Activated CD8-positive, alpha-beta memory T cell treated with anti-CD3 and anti-CD28 coated beads, Interleukin-2, amount 50 U/mL, for 4 hours (primary cell): ENCODE measurements at places on chromosomes 16 and 17.

DNA sequence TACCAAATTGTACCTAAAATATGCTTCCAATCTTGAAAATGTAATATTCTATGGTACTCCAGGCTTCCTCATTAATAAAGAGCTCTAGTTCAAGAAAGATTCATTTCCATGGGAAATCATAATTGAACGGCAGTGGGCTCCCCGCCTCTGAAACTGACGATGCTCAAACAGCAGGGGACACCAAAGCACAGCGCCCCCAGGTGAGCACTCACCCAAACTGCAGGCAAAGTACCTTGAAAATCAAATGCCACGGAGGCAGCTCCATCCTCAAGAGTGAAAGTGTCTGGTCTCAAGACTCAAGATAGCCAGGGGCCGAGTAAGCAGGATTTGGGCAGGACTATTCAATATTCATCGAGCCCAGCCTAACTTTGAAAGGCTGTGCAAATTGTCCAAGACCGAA lies 217.4 kb upstream of the TNRC6C start:
- peak; percentile 45 for DNase-seq

DNA sequence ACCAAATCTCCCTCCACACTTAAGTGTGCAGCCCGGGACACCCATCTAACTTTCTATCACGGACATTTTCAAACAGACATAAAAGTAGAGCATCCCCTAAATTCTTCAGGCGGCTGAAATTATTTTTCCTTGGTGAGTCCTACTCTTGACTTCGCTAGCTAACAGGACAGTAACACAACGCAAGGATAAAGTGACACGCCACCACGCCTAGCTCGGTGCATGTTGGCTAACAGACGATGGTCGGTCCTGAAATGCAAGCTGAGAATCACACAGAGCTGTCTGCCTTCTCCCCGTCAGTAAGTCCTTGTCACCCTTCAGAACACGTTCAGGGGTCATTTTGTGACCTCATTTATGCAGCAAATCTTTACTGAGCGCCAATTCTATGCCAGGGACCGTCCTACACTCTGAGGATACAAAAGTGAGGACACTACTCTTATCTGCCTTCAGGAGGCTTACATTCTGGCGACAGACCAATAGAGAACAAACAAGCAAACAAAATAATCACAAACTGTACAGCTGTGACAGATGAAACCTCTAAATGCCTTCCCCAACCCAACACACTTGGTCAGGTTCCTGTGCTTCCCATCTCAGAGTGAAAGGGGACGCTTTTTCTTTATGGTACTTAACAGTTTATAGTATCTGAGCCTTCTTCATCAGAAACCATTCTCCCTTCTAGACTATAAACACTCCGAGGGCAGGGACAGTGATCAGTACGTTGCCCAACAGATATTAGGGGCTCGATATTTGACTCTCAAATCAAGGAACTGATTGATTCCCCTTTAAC lies 1.3 kb downstream of the NTAN1 start:
- no peak for DNase-seq

- no peak for DNase-seq
These were observed 30.8 kb downstream of the AXIN2 start for GRCh38 chr17:65530523-65531255.

- no peak for DNase-seq
These were observed 28.8 kb upstream of the ST6GALNAC1 start for GRCh38 chr17:76672270-76672851.

- DNase-seq = no peak
These were observed 36.0 kb upstream of the ATF7IP2 start for GRCh38 chr16:10349851-10350250.

- DNase-seq = no peak
These were observed 14.2 kb upstream of the CBFB start for GRCh38 chr16:67014634-67015312.

DNA sequence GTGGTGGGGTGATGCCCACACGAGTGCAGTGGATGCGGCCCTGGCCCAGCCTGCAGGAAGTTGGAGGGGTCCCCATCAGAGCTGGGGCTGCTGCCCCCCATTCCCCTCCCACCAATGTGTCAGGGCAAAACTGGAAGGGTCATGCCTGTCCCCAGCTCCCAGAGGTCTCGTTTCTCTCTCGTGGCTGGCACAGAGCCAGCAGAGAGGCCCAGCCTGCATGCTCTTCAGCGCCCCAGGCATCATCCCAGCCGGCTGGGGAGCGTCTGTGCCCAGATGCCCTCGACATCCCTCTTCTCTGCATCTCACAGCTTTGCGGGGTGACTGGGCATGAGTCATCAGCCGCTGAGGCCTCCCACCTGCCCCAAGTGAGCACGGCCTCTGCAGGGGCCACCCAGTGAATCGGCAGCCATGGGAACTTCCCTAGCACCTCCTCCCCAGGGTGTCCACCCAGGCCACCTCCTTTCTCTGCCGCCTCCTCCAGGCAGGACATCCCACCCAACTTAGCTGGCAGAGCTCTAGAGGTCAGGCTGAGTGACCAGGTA lies 9.8 kb upstream of the CSNK1D start:
- peak; percentile 37 for DNase-seq

DNA sequence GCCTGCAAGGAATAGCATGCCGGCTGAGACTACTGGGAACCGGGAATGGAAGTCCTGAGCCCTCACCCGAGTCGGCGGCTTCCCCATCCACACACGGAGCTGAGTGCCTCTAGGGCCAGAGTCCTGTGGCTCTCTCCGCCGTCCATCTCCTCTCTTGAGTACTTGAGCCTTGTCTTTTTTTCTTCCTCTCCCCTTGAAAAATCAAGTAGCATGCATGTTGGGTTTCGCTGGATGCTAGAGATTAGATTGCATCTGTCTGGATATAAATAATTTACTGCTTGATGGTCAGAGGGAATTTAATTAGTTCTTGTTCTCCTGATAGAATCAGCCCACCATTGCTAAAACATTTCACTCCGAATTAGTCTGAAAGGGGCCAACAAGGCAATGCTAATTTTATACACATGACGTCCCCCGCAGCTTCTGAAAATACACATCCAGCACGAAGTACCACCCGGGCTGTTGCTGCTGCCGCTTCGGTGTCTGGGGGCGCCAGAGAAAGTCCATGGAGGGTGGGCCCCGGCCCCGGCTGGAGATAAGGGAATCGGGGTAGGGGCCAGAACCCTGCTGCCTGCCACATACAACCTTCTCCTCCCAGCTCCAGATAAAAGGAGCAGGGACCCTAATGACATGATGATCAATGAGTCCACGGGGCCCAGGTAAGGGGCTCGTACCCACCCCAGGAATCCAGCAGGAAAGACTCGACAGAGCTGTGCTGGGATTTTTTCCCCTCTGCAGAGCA lies 48.5 kb downstream of the RBFOX3 start:
- DNase-seq = no peak

DNA sequence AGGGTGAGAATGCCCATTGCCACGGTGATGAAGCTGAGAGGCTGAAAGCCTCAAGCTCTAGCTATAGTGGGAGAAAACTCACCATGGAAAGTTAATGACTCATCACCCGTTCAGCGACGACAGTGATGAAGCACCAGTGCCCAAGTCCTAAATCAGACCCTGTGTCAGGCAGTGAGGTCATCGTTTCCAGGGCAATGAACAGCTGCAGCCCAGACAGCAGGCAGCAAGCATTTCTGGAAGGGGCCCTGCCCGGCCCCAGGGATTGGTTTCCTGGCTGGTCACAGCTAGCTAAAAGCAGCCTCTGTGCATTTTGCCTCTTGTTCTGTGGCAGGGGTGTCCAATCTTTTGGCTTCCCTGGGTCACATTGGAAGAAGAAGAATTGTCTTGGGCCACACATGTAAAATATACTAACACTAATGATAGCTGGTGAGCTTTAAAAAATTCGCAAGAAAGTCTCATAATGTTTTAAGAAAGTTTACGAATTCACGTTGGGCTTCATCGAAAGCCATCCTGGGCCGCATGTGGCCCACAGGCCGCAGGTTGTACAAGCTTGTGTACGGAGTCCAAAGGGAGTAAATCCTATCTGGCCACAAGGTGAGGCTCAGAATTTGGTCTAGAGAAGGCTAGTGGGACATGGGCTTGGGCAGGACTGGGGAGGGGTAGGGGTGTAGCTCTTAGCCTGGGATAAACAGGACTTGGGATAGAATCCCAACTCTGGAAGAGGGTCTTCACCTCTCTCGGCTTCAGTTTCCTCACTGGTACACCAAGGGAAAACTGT lies 40.6 kb downstream of the MIS12 start:
- DNase-seq = peak; percentile 46

DNA sequence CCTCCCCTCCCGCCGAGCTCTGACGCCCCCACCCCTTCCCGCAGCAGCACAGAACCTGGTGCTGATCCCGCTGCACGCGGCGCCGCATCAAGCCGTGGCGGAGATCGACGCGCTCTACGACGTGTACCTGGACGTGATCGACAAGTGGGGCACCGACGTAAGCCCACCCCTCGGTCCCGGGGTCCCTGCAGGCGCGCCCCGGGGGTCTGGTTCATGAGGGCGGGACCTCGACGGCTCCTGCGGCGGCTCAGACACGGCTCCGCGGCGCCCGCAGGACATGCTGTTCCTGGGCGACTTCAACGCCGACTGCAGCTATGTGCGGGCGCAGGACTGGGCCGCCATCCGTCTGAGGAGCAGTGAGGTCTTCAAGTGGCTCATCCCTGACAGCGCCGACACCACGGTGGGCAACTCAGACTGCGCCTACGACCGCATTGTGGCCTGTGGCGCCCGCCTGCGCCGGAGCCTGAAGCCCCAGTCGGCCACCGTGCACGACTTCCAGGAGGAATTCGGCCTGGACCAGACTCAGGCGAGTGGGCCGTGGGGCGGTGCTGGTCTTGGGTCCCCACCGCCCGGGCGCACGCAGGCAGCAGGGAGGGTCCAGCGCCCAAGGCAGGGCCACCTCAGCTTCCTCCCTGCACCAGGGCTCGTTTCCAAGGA lies 1.4 kb downstream of the DNASE1L2 start:
- DNase-seq = no peak

GRCh38 chr17:41907633-41908539 lies 10.9 kb downstream of the ACLY start:
- DNase-seq = no peak

DNA sequence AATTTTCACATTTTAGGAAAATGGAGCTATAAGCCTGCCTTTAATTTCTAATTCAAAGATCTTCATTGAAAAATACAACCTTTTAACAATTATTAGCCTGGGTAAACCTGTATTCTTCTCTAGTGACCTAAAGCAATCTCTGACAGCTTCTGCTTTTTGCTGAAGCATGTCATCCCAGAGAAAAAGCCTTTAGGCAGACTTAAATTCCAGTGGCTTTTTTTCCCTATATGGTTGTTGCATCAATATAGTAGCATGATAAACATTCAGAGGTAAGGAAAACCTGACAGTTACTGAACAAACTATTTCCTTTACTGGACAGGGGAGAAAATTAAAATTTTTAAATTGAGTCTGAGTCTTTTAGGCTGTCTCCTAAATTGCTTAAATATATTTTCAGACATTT lies 7.8 kb upstream of the EVI2A start:
- no peak for DNase-seq

DNA sequence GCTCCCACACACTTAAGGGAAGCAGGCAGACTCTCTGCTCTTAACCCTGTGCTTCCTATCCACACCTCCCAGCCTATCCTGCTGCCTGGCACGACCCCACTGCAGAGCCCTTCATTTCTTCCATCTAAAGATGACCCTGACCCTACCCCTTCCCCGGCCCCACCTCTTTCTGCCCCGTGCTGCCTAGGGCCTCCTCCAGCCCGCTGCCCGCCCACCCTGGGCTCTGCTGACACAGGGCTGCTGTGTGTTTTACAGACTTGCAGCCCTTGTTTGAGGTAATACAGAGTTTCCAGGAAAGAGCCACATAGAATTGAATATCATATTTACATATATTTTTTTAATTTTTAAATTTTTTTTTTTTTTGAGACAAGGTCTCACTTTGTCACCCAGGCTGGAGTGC lies 42.0 kb downstream of the MEOX1 start:
- no peak for DNase-seq

GRCh38 chr16:74899816-74900215 lies 85.1 kb downstream of the WDR59 start:
- no peak for DNase-seq

GRCh38 chr17:60231691-60232090 lies 81.9 kb downstream of the CA4 start:
- DNase-seq = no peak
